ENCODE measurements at places on chromosomes 2 and 18.

- no peak for DNase-seq
Measured at GRCh38 chr2:217643789-217644301, 358.9 kb downstream of the TNS1 start.

DNA sequence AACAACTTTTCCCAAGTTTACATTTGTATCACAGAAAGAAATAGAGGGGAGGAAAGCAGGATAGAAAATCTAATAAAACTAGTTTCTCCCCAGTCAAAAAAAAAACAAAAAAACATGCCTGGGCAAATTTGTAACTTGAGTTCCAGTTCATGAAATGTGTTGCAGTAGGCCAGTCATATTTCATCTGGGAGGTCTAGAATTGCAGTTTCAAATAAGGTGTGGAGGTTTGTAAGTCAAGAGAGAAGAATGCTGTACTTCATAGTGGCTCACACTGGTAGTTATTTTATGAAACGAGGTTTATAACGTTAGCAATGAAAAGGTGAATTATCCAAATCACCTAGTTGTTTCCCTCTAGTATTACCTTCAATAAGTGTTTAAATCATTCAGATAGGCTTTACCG is 1313.9 kb upstream of the SLC39A10 start:
- no peak for DNase-seq

DNA sequence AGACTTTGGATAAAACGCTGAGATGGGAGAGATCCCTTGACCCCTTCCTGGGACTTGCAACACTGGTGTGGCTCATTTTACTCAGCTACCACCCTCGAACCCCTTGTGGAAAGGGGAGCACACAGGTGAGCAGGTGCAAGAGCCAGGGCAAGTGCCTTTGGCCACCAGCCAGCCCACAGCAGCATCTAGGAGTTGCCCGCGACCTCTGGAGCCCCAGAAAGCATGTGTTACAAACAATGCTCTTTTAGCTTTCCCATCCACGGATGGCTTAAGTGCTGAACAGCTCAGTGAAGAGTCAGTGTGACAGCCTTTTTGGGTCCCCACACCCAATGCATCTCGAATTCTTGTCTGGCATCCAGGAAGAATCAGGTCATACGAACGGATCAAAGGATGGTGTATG is 197.8 kb downstream of the MEMO1 start:
- no peak for DNase-seq

- DNase-seq: no peak
Measured at GRCh38 chr2:207887500-207887899, 117.8 kb upstream of the FZD5 start.

DNA sequence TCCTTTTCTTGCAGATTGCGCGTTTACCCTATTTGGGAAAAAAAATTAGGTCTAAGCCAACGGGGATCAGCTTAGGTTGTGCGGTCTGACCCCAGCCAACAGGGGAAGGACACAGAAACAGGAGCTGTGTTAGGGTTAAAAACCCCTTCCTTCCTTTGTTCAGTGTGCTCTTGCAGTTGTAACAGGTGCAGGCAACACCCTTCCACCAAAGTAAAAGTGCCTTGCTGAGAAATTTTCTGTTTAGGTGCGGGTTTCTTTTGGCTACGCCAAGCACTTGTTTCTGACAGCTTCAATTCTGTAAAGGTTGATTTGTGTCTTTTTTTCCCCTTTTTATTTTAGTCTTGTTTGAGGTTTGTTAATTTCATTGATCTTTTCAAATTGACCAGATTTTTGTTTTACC is 92.5 kb downstream of the PTPN4 start:
- no peak for DNase-seq

GRCh38 chr2:3493615-3494007 is 25.7 kb downstream of the ADI1 start:
- DNase-seq: no peak

- no peak for DNase-seq
Measured at GRCh38 chr2:35973132-35973736, 382.3 kb upstream of the CRIM1 start.

GRCh38 chr2:128490881-128491691 is 172.4 kb upstream of the HS6ST1 start:
- DNase-seq: no peak

DNA sequence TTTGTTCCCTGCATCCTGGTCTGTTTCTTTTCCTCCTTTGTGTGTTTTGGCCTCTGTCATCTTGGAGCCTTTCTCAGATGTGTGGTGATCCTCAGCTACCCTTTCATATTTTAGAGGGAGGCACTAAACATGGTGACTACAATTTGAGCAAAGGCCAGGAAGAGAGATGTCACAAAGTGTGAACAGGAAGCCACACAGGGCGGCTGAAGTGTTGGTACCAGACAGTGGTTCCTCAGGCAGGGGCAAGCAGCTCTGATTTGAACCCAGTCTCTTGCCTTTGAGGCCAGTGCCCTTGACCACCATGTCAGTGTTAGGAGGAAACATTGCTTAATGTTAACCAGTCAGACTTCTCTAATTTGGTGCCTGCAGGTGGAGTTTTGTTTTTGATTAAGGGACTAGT is 9.2 kb downstream of the LRRFIP1 start:
- no peak for DNase-seq

DNA sequence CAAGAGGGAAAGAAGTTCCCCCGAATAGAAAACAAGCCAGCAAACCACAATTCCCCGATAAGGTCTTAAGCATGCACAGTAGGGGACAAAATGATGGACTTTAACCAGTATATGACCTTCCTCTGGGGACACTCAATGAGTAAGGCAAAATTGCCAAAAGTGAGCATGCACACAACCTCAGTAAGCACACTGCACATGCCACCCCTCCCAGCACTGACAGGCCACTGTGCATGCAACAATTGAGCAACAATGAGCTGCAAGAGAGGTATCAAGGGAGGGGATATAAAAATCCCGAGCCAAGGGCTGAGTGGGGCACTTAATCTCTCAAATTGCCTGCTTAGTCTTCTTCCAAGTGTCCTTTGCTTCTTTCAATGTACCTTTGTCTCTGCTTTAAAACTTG is 935.8 kb upstream of the SLC39A10 start:
- DNase-seq: no peak

DNA sequence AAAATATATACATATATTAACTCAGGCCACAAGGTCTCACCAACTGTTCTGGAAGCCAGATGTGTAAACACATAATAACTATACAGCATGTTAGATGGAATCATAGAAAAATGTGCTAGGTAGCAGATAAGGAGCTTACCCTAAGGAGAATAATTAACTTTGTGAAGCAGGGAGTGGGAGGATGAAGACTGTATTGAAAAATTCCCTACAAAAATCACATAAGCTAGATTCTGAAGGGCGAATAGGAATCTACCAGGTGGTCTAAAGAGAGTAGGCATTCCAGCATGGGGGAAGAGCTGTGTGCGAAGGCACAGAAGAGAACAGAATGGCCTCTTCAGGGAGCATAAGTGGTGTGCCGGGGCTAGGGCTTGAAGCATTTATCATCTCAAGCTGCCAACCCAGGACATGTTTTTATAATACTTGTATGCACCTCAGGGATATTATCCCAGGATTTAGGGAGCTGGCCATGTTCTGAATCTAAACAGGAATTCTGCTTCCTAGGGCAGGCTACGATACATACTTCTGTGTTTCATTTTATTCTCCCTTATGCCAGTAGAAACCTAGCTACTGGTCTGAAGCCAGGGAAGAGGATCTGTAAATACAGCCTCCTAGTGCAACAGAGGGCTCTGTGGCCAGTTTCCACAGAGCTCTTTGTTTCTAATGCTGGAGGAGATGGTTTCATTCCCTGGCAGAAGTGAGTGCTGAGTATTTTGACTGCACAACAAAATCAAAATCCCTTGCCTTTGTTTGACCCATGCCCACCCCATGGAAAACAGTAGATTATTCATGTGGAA is 56.7 kb downstream of the NEMP2 start:
- no peak for DNase-seq

Measured in esophagus squamous epithelium (tissue), 5 donors.